H1 (cell line): ENCODE measurements at places on chromosomes 13 and 19.

- DNase-seq = no peak
Observed at GRCh38 chr13:73833325-73834070, 300.7 kb downstream of the KLF12 start.

- DNase-seq = peak; percentile 78
Observed at GRCh38 chr19:43699506-43700394, 16.1 kb upstream of the IRGC start.

DNA sequence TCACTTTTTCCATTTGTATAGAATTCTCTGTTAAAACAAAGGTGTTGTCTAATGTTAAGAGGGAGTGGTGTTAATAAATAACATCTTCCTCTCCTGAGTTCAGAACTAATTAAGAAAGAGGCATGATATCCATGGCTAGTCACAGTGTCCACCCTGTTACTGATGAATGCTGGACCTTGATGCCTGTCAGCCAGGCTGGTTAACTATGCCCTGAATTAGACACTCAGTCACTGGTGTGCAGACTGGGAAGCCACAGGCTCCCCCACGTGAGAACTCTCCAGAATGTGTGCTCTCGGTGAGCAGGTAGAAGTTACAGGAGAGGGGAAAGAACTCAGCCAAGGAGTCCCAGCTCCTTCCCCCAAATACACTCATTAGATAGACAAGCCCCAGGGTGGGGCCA is 56.1 kb upstream of the RNF113B start:
- no peak for DNase-seq

DNA sequence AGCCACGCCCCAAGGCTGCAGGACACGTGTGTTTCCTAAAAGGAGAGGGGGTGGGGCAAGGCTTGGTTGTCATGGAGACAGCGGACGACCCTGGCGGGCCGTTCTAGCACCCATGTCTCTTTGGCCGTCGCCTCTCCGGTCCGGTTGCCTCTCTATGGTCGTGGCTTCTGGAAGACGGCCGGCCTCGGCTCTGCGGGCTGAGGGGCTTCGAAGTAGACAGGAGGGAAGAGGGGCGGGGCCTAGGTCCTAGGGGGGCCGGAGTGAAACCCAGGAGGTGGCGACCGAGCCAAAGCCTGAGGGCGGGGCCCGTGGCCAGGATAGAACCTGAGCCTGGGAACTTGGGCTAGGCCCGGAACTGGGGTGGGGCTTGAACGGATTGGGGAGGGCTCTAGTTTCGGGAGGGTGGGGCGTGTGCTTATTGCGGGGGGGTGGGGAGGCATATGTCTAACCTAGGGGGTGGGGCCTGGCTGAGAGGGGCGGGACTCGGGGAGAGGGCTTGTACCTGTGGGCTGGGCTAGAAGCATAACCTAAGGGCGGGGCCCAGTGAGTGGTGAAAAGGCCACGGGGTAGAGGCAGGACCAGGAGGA is 750 bp upstream of the SLC27A1 start:
- peak; percentile 92 for DNase-seq

DNA sequence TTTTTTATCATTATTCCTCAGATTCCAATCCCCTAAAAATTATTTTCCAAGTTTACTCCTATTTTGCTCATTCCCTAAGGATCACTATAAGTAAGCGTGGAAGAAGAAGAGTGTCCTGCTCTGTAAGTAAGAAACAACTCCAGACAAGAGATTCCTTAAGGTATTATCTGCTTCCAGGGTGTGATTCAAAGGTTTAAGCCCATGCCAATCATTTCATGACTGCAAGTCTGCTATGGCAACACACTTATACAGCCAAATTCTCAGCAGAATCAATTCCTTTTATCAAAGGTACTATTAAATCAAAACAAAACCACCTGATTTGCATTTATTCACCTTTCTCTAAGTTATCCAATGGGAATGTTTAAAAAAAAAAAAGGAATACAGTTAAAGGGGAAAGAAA is 43.7 kb downstream of the FOXO1 start:
- DNase-seq = no peak

GRCh38 chr13:53214433-53214832 is 185.8 kb downstream of the OLFM4 start:
- DNase-seq = no peak

GRCh38 chr19:13726323-13726722 is 38.0 kb upstream of the MRI1 start:
- DNase-seq = no peak

DNA sequence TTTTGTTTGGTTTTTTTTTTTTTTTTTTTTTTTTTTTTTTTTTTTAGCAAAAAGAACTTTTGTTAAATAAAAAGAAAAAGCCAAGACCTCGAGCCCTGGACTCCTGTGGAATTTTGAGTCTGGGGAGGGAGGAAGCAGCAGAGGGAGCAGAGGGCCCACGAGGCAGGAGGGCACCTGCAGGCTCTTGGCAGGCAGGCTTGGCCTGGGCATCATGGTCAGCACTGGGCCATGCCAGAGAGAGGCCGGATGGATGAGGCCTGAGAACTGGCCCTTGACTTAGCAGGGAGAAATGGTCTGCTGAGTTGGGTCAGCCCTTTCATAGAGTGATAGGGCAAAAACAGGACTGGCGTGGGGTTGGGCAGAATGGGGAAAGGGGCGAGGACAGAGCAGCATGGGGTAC is 100.4 kb downstream of the GPR12 start:
- no peak for DNase-seq
